ENCODE measurements at places on chromosomes 6 and 20. TPM values are rescaled to one million over a fixed set of nuclear protein-coding genes. Genes with fewer than 3 reads are reported as not detected.

GRCh38 chr6:163834226-163834970 lies 419.9 kb downstream of the QKI start:
- no peak for DNase-seq

GRCh38 chr6:167013067-167013466 lies 13.9 kb downstream of the CEP43 start:
- DNase-seq: no peak

DNA sequence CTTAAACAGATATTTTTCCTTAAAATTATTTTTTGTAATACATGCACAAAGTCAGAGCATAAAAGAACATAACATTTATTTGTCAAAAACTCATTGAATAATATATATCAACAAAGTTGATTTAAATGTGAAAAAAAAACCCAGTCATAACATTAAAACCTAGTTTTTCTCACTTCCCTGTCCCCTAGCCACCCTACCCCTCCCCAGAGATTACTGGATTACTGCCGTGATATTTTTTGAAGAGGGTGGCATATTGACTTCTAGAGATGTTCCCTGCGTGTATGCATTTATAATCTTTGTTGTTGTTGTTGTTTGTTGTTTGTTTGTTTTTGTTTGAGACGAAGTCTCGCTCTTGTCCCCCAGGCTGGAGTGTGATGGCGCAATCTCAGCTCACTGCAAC lies 52.4 kb upstream of the ARMC2 start:
- no peak for DNase-seq

DNA sequence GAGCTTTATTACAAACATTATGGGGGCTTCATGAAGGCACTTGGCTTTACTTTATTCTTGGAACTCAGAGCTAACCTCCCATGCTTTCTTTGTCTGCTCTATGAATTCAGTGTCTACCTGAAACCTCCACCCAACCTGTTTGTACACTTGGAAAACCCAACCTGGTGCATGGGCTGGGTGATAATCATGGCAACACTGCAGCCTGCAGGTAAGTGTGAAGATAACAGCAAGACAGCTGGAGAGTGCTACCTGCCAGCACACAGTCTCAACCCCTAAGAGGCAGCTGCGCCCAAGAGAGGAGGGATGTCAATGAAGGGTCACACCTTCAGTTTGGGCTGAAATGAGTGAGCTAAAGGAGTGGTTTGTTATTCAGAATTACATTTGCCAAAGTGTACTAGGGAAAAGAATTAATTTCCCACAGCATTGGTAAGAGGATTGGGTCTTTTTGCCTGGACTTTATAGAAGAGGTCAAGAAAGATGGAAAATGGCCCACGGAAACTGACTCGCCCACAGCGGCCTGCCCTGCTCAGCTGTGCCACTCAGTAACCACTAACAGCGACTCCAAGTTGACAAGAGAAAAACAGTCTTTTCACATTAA lies 24.4 kb downstream of the FOXQ1 start:
- no peak for DNase-seq

DNA sequence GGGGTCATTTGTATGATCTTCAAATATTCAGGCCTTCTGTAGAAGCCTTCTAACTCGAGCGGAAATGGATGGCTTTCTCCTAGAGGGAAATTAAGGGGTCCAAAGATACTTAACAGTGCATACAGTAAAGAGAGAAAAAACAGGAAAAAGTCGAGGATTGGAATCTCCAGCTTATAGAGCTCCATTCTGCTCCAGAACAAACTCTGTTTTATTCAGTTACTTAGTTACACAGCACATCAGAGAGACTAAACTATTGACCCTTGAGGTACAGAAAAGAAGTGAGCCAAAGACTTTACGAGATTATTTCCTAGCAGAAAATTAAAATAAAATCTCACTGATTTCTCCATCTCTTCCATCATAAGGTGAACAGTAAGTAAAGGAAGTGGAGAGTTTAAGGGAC lies 43.8 kb upstream of the DSE start:
- DNase-seq: no peak

DNA sequence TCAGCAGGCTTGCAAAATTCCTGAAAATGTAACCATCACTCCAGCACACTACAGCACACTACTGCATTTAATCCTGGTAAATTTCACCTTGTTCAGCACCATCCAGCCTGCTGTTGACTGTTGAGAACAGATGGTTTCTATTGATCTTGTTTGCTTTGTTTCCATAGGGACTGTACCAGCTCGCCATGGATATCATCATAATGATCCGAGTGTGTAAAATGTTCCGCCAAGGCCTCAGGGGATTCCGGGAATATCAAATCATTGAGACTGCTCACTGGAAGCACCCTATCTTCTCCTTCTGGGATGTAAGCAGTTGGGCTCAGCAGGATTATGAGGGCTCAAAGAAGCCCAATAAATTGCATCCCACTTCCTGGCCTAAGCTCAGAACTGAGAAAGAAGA lies 4.1 kb downstream of the CNBD2 start:
- no peak for DNase-seq

GRCh38 chr6:168708984-168709383 lies 268.0 kb downstream of the SMOC2 start:
- no peak for DNase-seq

DNA sequence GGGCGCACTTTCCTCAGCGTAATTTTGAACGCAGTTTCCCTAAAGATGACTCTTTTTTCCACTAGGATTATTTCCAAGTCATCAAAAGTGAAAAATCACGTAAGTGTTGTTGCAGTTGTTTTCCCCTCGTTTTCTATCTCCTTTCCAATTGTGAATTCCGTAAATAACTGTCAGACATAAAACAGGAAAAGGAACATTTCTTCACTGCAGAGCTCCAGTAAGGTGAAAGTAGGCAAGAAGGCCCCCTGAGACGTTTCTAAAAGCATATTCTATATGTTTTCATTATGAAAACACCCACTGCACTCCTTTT lies 17.8 kb downstream of the HIVEP2 start:
- DNase-seq: no peak

GRCh38 chr20:40715491-40715890 lies 26.5 kb upstream of the MAFB start:
- no peak for DNase-seq

DNA sequence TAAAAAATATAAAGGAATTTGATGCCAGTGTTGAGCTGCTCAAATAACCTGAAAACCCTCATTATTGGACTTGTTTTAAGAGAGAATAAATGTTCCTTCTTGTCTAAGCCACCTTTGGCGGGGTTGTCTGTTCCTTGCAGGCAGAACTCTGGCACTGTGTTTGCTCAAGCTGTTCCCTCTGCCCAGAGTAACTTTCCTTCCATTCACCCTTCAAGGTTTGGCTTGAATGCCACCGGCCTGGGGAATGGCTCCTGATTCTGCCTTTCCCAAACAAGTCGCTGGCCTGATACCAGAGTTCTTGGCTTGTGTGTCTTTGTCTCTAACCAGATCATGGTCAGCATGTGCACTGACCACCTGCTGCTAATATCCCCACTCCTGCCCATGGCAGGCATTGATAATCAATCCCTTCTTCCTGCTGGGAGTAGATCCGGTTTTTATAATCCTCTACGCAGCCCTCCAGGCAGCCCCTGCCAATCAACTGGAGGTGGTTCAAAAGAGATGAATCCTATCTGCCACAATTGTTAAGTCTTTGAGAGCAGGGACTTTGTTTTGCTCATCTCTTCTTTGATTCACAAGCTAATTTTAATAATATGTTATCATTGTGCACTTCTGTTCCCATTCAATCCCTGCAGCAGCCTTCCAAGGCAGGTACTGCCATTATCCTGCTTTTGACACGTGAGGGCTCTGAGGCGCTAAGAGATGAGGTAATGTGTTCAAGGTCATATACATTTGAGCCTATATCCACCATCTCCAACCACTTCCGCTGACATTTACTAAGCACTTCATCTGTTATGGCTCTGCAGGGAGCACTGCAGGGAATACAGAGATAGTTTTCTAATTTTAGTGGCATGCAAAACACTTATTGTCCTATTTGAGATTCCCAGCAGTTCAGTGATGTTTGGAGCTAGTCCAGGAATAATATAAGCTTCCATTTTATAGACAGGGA lies 3.1 kb upstream of the CCM2L start:
- no peak for DNase-seq

DNA sequence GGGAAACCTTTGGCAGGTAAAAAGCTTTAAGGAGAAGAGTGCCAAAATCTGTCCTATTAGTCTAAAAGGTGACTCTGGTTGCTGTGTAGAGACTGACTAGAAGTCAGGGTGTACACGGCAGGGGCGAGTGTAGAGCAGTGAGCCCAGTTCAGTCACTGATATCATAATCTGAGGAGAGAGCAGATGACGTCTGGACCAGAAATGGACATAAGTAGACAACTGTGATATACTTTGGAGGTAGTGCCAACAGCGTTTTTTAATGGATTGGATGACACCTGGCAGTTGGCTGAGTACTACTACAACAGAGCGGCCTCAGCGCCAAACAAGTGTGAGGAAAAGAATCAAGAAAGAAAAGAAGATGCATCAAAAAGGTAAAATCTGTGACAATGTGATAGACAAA lies 76.0 kb downstream of the MAP7 start:
- DNase-seq: no peak

DNA sequence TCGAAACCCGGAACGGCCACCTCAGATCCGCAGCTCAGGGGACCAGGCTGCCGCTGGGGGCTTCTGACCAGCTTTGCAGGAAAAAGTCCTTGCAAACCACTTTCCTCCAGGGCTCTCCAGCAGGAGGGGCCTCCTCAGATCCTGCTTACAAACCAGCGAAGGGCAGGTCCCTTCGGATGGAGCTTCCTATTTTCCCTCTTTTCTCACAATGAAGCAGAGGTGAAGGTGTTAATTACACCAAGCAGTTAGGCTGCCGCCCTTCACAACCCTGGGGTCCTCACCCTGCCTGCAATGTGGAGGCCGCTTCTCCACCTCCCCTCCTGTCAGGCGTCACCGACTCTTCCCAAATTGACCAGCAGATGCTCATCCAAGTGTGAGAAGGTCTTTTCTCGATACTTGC lies 5.7 kb downstream of the ARHGAP40 start:
- DNase-seq: no peak

- no peak for DNase-seq
Measured at GRCh38 chr6:119874381-119874780, 524.8 kb upstream of the MAN1A1 start.

DNA sequence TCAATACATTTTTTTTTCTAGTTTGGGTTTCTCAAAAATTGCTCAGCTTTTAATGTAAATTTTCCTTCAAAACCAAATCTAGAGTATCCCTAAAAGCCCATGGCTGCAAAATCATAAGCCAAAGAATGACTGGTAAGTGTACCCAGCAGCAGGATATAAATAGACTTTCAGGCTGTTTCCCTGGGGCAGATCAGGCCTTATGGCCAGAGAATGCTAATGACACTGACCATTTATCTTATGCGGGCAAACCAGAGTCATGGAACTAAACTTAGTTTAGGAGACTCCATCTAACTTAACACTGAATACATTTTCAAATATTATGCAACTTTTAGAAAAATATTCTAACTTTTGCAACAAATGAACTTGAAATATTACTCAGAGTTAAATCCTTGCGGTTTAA lies 7.4 kb downstream of the OSER1 start:
- DNase-seq: no peak

DNA sequence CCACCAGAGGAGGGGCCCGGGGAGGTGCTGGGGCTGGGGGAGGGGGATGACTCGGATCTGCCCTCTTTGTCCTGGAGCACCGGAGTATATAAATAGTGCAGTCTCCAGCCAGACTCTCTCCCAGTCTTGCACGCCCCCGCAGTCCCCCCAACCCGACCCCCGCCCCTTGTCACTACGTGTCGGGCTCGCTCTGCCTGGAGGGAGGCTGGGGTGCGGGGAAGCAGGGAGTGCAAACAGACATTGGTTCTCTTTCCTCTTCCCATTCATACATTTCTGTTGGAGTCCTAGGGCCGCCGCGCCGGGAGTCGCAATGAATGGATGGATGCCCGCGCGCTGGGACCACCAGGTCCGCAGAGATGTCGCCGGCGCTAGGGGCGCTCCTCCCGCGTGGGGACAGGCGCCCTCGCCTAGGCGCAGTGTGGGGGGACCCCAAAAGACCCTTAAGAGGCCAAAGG lies 179.3 kb downstream of the TBXT start:
- peak; percentile 78 for DNase-seq

DNA sequence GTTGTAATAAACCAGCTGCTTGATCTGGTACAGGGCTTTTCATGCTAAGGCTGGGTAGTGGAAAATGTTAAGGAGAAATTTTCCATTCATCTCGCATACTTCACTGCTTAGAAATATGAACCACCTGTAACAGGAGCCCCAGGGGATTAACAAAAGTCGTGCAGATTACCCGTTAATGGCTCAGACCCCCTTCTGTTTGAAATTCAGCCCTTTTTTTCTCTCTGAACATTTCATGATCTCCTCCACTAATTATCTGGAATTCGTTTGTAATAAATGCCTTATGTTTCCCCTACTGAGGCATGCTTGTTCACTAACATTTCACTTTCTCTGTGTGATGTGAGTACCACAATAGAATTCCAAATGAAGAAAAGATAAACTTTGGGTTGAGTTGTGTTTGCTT lies 336.4 kb upstream of the HSF2 start:
- no peak for DNase-seq

DNA sequence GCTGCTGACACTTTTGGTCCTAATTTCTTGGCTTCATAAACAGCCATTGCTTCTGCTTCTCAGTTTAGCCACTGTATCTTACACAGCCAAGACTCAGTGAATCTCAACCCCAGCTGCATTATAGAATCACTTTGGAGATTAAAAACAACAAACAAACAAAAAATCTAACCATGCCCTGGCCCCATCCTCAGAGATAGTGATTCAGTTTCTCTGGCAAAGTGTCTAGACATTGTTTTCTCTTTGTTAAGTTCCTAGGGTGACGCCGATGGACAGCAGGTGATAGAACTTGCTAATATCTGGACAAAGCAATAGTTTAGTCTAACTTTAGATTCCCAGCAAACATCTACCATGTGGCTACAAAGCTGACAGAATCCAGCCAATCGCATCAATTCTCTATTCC lies 2.9 kb downstream of the ADGRF5 start:
- DNase-seq: no peak

- DNase-seq: no peak
Measured at GRCh38 chr20:24880356-24880755, 68.7 kb upstream of the CST7 start.

LAMA2 gene
- 3.5 TPM for total RNA-seq

KCNQ2 gene
- total RNA-seq: 0.36 TPM

RHAG gene
- not detected for total RNA-seq

ZFAND3 gene
- 27.1 TPM for total RNA-seq

GPLD1 gene
- total RNA-seq: 0.72 TPM

CEP250 gene
- 23.5 TPM for total RNA-seq

WFDC12 gene
- total RNA-seq: not detected

SLC52A3 gene
- total RNA-seq: not detected

PLCG1 gene
- 72.4 TPM for total RNA-seq

ZNF165 gene
- 1.2 TPM for total RNA-seq

PPP1R14C gene
- 3.6 TPM for total RNA-seq

Data from osteoblast (primary cell).